ENCODE measurements at places on chromosomes 2 and 18.

- DNase-seq: no peak
- H3K4me1 ChIP-seq: peaks cover 51% of the 10 kb centered on the region
- peaks cover 19% of the 10 kb centered on the region for H3K27me3 ChIP-seq
- H3K27ac ChIP-seq: no peak overlapping the region
These were observed 1.1 kb upstream of the PXDN start for GRCh38 chr2:1745171-1746023.

- peaks cover 2% of the 10 kb centered on the region for H3K27me3 ChIP-seq
- DNase-seq: peak; percentile 73
- no peaks in the 10 kb centered on the region for H3K36me3 ChIP-seq
These were observed 136.7 kb downstream of the LAMA3 start for GRCh38 chr18:23825978-23826405.

DNA sequence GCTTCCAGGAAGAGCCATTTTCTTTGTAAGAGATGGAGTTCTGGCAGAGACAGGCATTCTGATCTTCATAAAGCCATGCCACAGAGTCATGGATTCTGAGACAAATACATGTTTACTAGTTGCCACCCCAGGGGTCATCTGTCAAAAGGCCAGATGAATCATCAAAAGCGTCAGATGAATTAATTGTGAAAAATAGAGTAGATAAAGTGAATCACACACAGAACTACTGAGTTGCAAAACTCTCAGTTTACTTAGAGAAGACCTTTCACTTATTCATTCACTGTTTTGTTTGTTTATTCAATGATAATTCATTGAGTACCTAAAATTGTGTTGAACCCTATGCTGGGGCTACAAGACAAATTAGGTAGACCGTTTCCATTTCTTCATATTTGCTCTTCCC is 157.7 kb upstream of the SERPINE2 start:
- no peaks in the 10 kb centered on the region for H3K27me3 ChIP-seq
- H3K27ac ChIP-seq: no peak overlapping the region
- H3K36me3 ChIP-seq: no peaks in the 10 kb centered on the region
- DNase-seq: no peak
- no peak overlapping the region for H3K4me3 ChIP-seq

- H3K27me3 ChIP-seq: peaks cover 9% of the 10 kb centered on the region
- H3K4me3 ChIP-seq: no peak overlapping the region
- no peak overlapping the region for H3K27ac ChIP-seq
- no peaks in the 10 kb centered on the region for H3K36me3 ChIP-seq
- no peaks in the 10 kb centered on the region for H3K4me1 ChIP-seq
- no peak for DNase-seq
These were observed 289.0 kb downstream of the PIEZO2 start for GRCh38 chr18:10860382-10860781.

DNA sequence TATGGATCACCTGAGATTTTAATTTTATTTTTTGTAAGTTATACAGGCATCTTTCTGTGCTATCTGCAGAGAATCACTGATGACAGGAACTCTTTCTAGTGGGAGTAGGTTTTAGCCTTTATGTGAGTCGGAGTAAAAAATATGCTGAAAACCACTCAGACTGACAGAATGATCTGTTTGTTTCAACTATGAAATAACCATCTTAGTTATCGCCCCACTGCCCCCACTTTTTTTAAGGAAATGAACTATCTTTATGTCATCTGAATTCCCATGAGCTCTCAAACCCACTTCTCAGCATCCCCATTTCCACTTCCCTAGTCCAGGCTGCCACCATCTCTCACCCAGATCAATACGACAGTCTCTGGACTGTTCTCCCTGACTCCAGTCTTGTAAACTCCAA is 38.9 kb downstream of the MRPL33 start:
- peak overlapping the region; percentile 42 for H3K4me3 ChIP-seq
- no peaks in the 10 kb centered on the region for H3K27me3 ChIP-seq
- peak overlapping the region; percentile 65 for H3K27ac ChIP-seq
- DNase-seq: no peak

- H3K4me3 ChIP-seq: no peak overlapping the region
- peaks cover 11% of the 10 kb centered on the region for H3K36me3 ChIP-seq
- no peaks in the 10 kb centered on the region for H3K4me1 ChIP-seq
- H3K27me3 ChIP-seq: no peaks in the 10 kb centered on the region
These were observed 636.1 kb upstream of the KLHL29 start for GRCh38 chr2:22748909-22749308.

- no peak overlapping the region for H3K27ac ChIP-seq
- peak; percentile 27 for DNase-seq
- H3K4me1 ChIP-seq: peaks cover 12% of the 10 kb centered on the region
- H3K36me3 ChIP-seq: no peaks in the 10 kb centered on the region
These were observed 15.1 kb downstream of the PLCD4 start for GRCh38 chr2:218622606-218623365.

GRCh38 chr2:43054367-43054766 is 172.0 kb downstream of the ZFP36L2 start:
- no peaks in the 10 kb centered on the region for H3K36me3 ChIP-seq
- no peak for DNase-seq
- peaks cover 33% of the 10 kb centered on the region for H3K4me1 ChIP-seq
- H3K4me3 ChIP-seq: no peak overlapping the region
- no peak overlapping the region for H3K27ac ChIP-seq
- H3K27me3 ChIP-seq: no peaks in the 10 kb centered on the region
